Hematopoietic multipotent progenitor cell (in vitro differentiated cells): ENCODE measurements at places on chromosomes 11 and 22.

DNA sequence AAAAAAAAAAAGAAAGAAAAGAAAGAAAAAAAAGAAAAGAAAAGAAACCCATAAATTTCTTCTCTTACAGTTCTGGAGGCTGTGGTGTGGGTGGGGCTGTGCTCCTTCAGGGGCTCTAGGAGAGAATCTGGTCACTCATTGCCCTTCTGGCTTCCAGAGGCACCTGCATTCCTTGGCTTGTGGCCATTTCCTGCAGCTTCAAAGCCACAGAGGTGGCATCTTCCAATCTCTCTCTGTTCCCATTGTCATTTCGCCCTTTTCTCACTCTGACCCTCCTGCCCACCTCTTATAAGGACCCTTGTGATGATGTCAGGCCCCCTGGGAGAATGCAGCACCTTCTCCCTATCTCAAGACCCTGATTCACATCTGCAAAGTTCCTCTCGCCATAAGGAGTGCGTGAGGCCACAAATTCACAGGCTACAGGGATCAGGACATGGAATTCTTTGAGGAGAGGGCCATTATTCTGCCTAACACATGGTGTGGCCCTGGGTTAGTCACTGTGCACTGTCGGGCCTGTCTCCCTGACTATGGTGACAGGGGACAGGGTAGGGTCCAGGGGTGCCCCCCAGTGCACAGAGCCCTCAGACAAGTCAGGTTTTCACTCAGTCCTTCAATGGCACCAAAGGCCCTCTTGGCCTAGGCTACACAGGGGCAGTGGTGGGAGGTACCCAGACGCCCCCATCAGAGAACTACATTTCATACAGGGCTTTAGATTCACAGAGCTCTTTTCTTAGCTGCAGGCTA, 38.6 kb upstream of the PRR5 start:
- no peak for DNase-seq

DNA sequence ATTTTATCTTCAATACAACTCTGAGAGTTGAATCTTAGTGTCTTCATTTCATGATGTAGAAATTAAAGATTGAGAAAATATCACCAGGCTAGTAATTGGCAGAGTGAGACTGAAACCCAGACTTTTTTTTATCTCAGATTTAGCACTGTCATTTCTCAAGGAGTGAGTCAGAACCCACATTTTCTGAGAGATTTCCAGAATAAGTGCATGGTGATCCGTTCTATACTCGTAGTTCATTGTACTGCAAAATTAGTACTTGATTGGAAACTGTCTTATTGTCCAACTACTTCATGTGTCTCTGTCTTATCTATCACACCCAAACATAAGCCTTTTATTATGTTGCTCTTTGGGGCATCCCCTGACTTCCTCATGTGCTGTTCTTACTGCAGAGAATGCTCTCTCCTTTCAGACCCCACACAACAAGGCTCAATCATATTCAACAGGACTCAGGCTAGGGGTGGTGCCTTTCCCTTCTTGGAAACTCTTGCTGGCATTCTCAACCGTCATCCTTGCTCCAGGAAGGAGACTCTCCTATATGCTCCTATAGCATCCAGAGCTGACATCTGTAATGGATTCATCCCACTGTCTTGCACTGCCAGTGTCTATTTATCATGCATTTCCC, 76.7 kb upstream of the BLID start:
- no peak for DNase-seq

GRCh38 chr11:33344611-33345010, 87.4 kb downstream of the HIPK3 start:
- peak; percentile 71 for DNase-seq

DNA sequence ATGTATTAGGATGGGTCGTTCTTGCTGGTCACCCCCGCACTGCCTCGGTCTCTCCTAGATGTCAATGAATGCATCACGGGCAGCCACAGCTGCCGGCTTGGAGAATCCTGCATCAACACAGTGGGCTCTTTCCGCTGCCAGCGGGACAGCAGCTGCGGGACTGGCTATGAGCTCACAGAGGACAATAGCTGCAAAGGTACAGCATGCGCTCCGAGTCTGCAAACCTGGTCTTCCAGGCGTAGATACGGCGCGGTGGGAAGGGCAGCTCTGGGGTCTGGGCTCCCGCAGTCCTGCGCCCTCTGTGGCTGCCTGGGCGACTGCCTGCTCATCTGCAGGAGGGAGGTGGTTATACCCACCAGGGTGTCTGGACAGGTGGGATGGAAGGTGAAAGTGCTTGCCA, 31.0 kb downstream of the FBLN1 start:
- DNase-seq = no peak

DNA sequence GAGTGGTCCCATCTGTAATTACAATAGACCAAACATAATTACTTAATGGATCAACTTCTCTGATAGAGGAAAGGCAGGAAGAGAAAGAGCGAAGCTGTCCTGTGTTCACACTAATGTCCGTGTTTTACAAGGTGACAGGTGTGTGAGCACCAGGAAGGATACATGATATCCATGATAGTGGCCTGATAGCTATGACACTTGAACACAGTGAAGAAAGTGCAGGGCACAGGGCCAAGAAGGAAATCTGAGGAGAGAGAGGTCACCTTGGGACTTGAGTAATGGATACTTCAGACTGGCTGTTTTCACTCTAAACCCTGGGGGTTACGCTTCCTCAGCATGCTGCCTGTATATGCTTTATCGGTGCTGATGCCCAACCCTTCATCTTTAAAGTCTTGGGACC, 29.4 kb downstream of the TUB start:
- DNase-seq = no peak

- DNase-seq = no peak
Measured at GRCh38 chr11:47732271-47732670, 17.1 kb upstream of the AGBL2 start.

- no peak for DNase-seq
Measured at GRCh38 chr11:75561426-75562047, 516 bp upstream of the SERPINH1 start.

GRCh38 chr11:16380941-16381568, 24.7 kb upstream of the SOX6 start:
- no peak for DNase-seq

DNA sequence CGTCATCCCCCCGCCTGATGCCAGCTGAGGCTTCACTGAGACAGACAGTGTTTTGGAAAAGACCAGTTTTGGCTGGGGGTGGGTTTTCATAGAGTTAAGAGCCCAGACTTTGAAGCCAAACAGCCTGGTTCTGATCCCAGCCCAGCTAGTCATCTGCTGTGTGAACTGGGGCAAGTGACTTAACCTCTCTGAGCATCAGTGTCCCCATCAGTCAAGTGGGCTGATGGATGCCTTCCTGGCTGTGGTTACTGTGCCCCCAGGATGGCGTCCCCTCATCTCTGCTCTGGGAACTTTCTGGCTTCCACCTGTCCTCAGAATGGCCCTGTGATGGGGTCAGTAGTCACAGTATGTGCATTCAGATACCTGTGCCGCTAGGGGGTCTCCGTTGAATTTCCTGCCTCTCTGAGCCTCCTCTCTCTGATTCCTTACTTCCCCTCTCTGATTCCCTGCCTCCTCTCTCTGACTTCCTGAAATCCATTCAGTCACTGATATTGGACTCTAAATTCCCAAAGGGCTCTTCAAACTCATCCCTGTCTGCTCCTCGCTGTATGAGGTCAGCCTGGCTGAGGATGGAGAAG, 2.4 kb downstream of the RASD2 start:
- DNase-seq = no peak

DNA sequence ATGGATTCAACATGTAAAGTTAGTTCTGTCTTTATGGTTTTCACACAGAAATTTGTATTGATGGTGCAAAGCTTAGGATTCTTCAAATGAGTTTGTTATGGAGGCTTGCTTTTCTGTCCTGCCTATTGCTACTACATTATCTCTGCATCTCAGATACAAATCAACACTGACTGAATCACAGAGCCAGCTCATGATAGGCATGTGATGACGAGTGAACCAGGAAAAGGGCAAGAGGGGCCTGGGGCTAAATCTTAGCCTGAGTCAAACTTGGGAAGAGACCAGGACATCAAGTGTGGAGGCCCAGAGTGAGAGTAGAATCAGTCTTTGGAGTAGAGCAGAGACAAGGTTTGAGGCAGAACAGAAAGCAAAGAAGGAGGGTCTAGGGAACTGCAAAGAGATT, 107.1 kb upstream of the CD44 start:
- no peak for DNase-seq

- no peak for DNase-seq
Measured at GRCh38 chr11:47375020-47375419, 3.3 kb downstream of the SPI1 start.

GRCh38 chr11:19660076-19660475, 52.6 kb upstream of the NAV2 start:
- DNase-seq = no peak

- no peak for DNase-seq
Measured at GRCh38 chr22:39915295-39915726, 14.4 kb downstream of the GRAP2 start.

GRCh38 chr11:129018126-129018525, 75.5 kb upstream of the TP53AIP1 start:
- no peak for DNase-seq

- DNase-seq = no peak
Measured at GRCh38 chr22:30392661-30393321, 4.0 kb upstream of the SEC14L2 start.

DNA sequence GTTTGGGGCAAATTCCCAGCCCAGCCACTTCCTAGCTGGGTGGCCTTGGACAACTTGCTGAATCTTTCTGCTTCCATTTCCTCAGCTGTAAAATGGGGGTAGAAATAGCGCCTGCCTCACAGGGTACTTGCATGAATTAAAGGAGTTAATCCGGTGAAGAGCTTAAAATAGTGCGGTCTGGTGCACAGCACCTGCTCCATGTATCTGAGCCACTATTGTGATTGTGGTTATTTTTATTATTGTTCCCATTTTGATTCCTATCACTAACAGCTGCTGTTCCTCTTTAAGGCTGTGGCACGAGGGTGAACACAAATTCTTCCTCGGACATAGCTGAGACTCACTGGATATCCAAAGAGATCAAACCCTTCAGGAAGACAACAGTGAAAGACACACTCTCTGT, 46.9 kb upstream of the TP53I11 start:
- no peak for DNase-seq

DNA sequence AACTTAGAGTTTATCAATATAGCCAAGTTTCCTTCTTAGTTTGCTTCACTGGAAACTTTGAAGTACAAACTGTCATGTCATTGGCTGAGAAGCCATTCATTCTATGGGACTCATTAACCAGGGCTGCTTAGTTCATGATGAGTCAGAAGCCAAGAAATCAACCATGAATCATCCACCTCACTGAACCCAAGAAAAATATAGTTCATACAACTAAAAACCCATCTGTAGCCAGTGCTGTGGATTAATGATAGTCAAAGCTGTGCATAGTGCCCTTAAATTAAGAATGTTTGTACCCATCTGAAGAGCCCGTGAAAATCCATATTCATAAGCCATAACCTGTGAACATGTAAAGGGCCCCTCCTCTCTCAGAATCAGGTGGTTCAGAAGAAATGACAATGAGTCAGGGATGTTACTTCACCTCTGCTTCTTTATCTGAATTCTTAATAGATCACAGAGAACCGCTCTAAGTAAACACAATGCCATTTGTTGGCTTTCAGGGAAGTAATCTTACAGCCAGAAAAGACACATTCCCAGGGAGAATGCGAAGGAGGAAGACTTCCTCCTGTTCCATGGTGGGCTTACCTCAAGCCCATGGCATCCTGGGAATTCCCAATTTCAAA, 25.4 kb downstream of the MMP20 start:
- DNase-seq = no peak

GRCh38 chr11:131746201-131746600, 375.8 kb downstream of the NTM start:
- DNase-seq = no peak

DNA sequence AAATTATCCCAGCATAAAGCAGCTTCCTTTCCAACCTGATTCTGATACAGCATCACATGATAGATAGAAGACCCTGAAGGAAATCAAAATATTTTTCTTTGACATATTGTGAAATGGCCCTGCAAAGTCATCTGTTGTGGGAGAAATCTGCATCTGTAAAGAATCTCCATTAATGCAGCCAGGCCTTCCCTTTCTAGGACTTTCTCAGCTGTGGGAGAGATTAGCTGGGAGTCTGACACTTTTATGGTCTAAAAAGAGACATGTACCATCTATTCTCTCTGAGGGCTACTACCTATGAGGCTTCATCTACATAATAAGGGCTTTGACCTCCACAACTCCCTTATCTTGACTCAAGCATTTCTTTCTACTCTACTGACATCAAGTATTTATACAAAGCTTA, 238.1 kb downstream of the SWAP70 start:
- DNase-seq = no peak

GRCh38 chr11:113472471-113472870, 2.7 kb downstream of the DRD2 start:
- DNase-seq = no peak

- DNase-seq = no peak
Measured at GRCh38 chr11:130604606-130605005, 156.2 kb downstream of the ADAMTS15 start.

GRCh38 chr11:130171534-130171933, 12.0 kb downstream of the ST14 start:
- DNase-seq = no peak

GRCh38 chr11:64743591-64744543, at the start of gene RASGRP2:
Gene RASGRP2, minus strand, starts transcription at chr11:64744142. Its CDS starts 1,276 bp downstream, at chr11:64742866.
- peak; percentile 85 for DNase-seq

GRCh38 chr22:22820626-22821025, 67.0 kb upstream of the IGLL5 start:
- DNase-seq = no peak

DNA sequence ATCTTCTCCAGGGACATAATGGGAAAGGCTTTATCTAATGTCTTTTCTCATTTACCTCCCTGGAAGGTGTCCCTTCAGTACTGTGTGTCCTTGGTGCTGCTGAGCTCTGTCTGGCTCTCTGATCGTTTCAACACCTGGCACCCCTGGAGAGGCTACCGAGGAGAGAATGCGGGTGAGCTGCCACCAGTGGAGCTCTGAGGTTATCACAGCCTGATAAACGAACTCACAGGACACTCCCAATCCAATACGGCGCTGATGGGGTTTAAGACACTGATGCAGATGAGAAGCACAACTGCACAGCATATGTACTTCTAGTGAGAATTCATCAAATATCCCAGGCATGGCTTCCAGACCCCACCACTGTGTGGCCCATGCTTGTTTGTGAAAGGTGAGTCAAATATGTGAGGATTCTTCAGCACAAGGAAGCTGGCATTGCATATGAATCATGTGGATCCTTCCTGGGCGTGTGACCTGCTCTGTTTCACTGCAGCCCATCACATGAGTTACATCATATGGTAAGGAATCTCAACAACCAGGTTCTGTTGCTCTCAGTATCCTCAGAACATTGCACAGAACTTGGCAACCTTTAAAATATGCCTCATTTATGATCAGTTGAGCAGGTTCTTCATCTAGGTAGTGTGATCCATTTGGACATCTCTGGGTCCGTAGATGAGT, 34.8 kb upstream of the VWA5A start:
- DNase-seq = no peak
